MM.1S (cell line): ENCODE measurements at places on chromosomes 1 and 21.

DNA sequence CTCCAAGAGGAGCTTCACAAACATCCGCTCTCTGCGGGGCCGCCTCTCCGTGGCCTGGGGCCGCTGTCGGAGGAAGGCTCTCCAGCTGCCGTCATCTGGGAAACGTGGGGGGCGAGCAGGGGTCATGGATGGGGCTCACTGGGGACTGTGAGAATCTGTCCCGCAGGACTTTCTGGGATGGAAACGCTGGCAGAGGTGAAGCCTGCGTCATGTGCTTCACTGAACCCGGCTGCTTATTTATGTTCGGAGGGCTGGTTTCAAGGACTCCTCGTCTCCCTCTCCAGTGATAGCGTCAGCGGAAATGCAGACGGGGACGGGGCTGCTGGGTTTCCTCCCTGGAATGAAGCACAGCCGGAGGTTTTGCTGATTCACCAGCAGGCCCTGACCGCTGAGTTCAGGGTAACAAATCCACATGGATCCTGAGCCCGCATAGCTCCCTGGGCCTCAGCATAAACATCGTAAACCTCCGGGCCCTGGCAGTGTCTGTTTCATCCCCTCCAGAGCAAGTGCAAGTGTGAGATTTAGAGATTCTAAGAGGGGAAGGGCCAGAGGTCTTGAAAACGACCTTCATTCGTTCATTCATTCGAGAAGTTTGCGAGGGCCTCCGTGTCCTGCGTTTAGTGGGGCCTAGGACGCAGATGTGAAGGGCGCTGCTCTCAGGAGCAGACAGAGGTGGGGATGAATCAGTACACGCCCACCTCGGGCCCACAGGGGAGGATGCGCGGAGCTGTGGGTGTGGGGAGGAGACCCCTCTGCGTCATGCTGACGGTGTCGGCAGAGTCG, 7.0 kb upstream of the POFUT2 start:
- H3K27ac ChIP-seq: no peak overlapping the region
- no peak for DNase-seq
- H3K4me3 ChIP-seq: no peak overlapping the region
- H3K4me1 ChIP-seq: no peaks in the 10 kb centered on the region
- H3K27me3 ChIP-seq: peaks cover 100% of the 10 kb centered on the region

GRCh38 chr21:36962098-36962780, 4.2 kb downstream of the HLCS start:
- no peak overlapping the region for H3K27ac ChIP-seq
- H3K27me3 ChIP-seq: no peaks in the 10 kb centered on the region
- no peak overlapping the region for H3K4me3 ChIP-seq
- H3K36me3 ChIP-seq: no peaks in the 10 kb centered on the region
- H3K4me1 ChIP-seq: peaks cover 10% of the 10 kb centered on the region

DNA sequence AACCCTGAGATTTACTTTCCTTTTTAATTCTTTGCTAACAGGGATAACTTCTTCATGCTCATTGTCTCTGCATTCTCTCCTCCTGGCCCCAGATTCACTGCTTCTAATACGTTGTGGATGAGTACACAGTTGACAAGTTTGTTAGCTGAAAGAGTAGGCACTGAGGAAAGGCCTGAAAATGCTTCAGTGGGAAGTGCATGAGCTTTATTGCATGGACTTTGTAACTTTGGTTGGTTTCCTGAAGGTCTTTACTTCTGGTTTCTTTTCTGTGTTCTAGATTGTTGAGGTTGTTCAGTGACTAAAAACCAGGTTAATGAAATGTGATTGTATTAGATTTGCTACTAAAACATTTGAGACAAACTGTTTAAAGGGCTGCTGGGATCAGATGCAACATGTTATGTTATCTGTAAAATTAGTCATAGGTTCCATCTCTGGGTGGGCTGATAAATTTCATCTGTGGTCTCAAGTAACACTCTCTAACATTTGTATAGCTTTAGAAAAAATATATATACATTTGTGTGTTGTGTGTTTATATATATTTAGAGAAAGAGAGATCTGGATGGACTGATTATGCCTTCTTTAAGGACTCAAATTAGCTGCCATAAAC, 19.1 kb downstream of the LRIG2 start:
- H3K27ac ChIP-seq: no peak overlapping the region
- no peak overlapping the region for H3K4me3 ChIP-seq
- DNase-seq: no peak
- H3K36me3 ChIP-seq: no peaks in the 10 kb centered on the region

GRCh38 chr1:223802032-223802431, 43.7 kb downstream of the TP53BP2 start:
- no peak for DNase-seq
- no peaks in the 10 kb centered on the region for H3K4me1 ChIP-seq
- no peaks in the 10 kb centered on the region for H3K36me3 ChIP-seq

- peak; percentile 71 for DNase-seq
- no peaks in the 10 kb centered on the region for H3K36me3 ChIP-seq
- H3K4me1 ChIP-seq: peaks cover 38% of the 10 kb centered on the region
- H3K4me3 ChIP-seq: no peak overlapping the region
- peak overlapping the region; percentile 7; the same call in 1 of the 2 replicates for H3K27ac ChIP-seq
These were observed 122.6 kb upstream of the PPP2R5A start for GRCh38 chr1:212162635-212163034.

- no peak for DNase-seq
- no peaks in the 10 kb centered on the region for H3K27me3 ChIP-seq
- no peaks in the 10 kb centered on the region for H3K4me1 ChIP-seq
- H3K27ac ChIP-seq: no peak overlapping the region
These were observed 154.9 kb upstream of the GREM2 start for GRCh38 chr1:240766831-240767230.

DNA sequence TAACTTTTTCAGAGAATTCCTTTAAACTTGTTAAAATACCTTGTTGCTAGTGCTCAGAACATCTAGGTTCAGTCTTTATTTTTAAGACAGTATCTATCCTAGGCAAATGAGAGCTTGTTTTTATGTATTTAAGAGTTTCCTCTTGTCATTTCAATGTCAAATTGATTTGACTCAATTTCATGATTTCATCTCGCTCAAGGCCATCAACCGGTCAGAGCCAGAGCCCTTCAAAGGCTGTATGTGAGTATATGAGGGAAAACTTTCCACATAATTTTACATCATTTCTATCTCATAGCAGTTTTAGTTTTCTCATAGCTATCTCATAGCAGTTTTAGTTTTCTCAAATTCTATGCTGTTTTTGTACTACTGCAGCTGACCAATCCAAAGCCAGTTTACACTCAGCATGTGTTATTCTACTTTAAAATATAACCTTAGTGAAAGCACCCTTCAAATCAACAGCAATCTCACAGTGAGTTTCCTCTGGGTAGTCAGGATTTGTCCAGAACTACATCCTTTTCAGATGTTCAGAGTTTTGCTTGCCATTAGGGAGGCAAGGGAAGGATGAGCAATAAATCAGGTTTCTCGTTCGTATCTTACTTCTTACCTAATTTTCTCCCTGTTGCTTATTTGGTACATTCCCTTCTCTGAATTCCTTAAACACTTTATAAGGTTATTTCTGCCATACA, 12.7 kb downstream of the HNRNPU start:
- H3K27ac ChIP-seq: no peak overlapping the region
- no peak overlapping the region for H3K4me3 ChIP-seq
- no peaks in the 10 kb centered on the region for H3K27me3 ChIP-seq
- H3K36me3 ChIP-seq: peaks cover 52% of the 10 kb centered on the region
- H3K4me1 ChIP-seq: no peaks in the 10 kb centered on the region
